ENCODE measurements at places on chromosomes 7 and 10. TPM values are rescaled to one million over a fixed set of nuclear protein-coding genes. Genes with fewer than 3 reads are reported as not detected.

Gene OR2A1
- 0.25 TPM for total RNA-seq

DNA sequence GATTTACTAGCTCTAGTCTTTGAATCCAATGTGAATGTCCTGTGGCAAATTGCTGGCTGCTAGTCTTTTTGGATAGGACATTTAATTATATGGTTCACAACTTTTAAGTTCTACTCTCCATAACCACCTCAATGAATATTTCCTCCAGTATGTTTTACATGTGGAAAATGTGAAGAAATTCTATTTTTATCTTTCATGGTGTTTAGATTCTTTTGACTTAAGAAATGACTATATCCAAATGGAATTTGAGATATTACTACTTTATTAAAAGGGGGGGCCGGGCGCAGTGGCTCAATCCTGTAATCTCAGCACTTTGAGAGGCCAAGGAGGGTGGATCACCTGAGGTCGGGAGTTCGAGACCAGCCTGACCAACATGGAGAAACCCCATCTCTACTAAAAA is 202.0 kb downstream of the ARL4A start:
- no peaks in the 10 kb centered on the region for H3K36me3 ChIP-seq
- no peak overlapping the region for H3K4me3 ChIP-seq
- H3K4me1 ChIP-seq, result no peaks in the 10 kb centered on the region
- no peak overlapping the region for H3K27ac ChIP-seq
- DNase-seq, result no peak
- H3K27me3 ChIP-seq, result no peaks in the 10 kb centered on the region

Gene HOXA11
- total RNA-seq, result 9.8 TPM

Gene ITGB8
- total RNA-seq, result 62.6 TPM

GRCh38 chr7:148982654-148983199 is 45.6 kb downstream of the PDIA4 start:
- peaks cover 22% of the 10 kb centered on the region for H3K4me1 ChIP-seq
- no peaks in the 10 kb centered on the region for H3K27me3 ChIP-seq
- peak overlapping the region; percentile 41 for H3K27ac ChIP-seq
- DNase-seq, result no peak
- H3K4me3 ChIP-seq, result peak overlapping the region; percentile 70

Gene GPRIN2
- total RNA-seq, result 5.6 TPM

DNA sequence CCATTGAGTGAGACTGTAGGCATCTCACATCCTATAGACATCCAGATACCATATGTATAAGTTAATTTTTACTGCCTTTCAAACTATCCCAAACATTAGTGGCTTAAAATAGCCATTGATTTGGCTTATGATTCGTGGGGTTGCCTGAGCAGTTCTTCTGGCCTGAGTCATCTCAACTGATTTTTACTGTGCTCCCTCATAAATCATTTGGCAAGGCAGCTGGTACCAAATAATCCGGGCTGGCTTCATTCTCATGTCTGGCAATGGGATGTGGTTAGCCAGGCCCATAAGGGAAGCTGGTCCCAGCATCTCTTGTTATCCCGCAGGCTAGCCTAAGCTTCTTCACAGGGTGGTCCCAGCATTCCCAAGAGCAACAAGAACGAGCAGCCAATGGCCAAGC is 6.7 kb upstream of the LRGUK start:
- H3K4me3 ChIP-seq, result no peak overlapping the region
- H3K36me3 ChIP-seq, result no peaks in the 10 kb centered on the region
- H3K27ac ChIP-seq, result no peak overlapping the region
- H3K4me1 ChIP-seq, result no peaks in the 10 kb centered on the region

GRCh38 chr10:59753267-59753666 is at the start of gene MRLN:
Gene MRLN (minus strand): TSS chr10:59753455.
- no peak within 1 kb of the TSS for H3K27ac ChIP-seq
- H3K4me1 ChIP-seq, result peaks cover 21% of the 10 kb centered on the region
- DNase-seq, result no peak
- no peak within 1 kb of the TSS for H3K4me3 ChIP-seq

DNA sequence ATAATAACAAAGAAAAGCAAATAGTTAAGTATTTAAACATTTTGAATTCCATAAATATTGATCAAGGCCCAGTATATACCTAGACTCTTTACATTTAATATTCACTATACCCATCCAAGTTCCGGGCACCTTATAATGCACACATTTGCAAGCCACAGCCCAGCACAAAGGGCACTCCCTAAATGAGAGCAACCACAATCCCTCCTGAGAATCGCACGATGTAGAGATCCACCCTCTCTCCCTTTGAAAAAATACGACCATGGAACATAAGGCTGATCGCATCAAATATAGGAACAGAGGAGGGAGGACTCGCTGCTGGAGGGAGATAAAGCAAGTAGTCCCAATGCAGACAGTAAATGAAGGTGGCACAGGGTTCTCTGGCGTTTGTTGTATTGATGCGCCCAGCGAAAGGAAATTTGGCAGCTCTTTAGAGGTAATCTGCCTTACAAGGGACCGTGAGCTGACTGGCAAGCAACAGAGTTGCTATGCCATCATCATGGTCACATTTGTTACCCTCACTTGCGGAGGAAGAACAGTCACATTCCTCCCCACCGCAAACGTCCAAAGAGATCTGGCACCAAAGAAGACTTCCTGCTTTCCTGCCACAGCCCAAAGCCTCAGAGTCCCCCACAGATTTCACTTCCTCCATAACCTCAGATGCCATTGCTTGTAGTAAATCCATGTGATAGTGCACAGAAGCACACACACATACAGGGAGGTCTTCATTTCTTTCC is 16.1 kb upstream of the TAS2R40 start:
- no peaks in the 10 kb centered on the region for H3K27me3 ChIP-seq
- H3K27ac ChIP-seq, result no peak overlapping the region
- no peaks in the 10 kb centered on the region for H3K36me3 ChIP-seq
- no peak overlapping the region for H3K4me3 ChIP-seq

Gene PON1
- total RNA-seq, result not detected

Gene HHEX
- 6.1 TPM for total RNA-seq

DNA sequence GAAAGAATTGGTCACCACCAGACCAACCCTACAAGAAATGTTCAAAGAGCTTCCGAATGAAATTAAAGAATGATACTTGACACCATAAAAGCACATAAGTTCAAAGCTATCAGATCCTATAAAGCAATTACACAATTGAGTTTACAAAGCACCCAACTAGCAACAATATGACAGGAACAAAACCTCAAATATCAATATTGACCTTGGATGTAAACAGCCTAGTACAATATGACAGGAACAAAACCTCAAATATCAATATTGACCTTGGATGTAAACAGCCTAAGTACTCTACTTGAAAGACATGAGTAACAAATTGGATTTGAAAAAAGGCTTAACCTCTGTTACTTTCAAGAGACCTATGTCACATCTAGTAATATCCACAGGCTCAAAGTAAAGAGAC is 1201.4 kb downstream of the XPNPEP1 start:
- H3K4me3 ChIP-seq, result no peak overlapping the region
- H3K4me1 ChIP-seq, result no peaks in the 10 kb centered on the region
- no peak for DNase-seq

All from vagina (tissue), 2 donors.